ENCODE measurements at places on chromosomes 11 and 22.

GRCh38 chr11:58965246-58965985 lies 26.1 kb downstream of the GLYATL1 start:
- DNase-seq: no peak

GRCh38 chr11:33646168-33646567 lies 54.5 kb downstream of the C11orf91 start:
- DNase-seq: no peak

- no peak for DNase-seq
Observed at GRCh38 chr11:45024316-45024715, 73.6 kb upstream of the TP53I11 start.

DNA sequence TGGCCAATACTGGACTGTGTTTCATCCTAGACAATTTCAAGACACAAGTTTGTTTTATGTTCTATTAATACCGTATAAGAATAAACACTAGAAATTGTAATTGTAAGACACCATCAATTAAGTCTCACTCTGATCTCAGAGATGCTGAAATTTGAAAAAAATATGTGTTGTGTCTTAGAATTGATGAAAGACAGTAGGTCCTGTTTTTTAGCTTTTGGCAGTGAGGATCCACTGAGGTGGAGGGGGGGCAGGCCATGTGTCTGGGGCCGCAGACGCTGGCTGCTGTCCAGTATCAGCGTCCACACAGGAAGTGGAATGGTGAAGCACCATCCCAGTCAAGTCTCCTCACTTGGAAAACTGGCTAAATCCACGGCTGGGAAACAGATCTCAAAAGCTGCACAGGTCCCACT lies 22.5 kb upstream of the ALG8 start:
- no peak for DNase-seq

- DNase-seq: no peak
Observed at GRCh38 chr11:94504689-94505293, 7.5 kb upstream of the C11orf97 start.

- DNase-seq: no peak
Observed at GRCh38 chr22:16609548-16610261, 17.1 kb upstream of the CCT8L2 start.

DNA sequence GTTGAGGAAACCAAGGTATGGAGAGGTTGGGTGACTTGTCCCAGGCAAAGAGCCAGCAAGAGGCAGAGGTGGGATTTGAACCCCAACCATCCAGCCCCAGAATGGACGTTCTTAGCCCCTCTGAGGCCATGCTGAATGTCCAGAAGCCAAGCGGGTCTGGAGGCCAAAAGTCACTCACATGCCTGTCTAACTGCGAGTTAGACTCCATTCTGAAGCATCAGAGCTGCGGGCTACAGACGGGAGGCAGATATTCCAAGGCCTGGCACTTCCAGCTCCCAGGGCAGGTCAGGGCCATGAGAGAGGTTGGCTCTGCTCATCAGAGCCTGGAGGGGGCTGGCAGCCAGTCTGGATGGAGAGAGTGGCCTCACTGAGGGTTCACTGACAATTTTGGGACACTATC lies 616.5 kb downstream of the BRD1 start:
- DNase-seq: no peak

DNA sequence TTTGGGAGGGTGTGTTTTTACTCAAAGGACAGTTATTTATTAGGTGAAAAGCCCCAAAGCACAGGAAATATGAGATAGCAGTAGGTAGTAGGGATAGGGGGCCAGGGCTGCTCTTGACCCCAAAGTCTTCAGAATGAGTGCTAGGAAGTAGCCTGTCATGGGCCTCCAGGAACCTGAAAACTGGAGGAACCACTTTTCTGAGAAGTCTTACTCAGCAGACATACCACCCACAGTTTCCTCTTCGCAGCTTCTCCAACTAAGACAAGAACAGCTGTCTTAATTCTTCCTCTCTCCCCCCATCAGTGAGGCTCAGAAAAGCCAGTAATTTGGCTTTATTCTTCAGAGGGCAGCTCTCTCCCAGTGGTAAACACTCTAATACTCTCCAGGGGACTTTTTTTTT lies 84.0 kb upstream of the CTSC start:
- no peak for DNase-seq

GRCh38 chr11:4072668-4073285 lies 21.8 kb upstream of the RRM1 start:
- peak; percentile 51 for DNase-seq

DNA sequence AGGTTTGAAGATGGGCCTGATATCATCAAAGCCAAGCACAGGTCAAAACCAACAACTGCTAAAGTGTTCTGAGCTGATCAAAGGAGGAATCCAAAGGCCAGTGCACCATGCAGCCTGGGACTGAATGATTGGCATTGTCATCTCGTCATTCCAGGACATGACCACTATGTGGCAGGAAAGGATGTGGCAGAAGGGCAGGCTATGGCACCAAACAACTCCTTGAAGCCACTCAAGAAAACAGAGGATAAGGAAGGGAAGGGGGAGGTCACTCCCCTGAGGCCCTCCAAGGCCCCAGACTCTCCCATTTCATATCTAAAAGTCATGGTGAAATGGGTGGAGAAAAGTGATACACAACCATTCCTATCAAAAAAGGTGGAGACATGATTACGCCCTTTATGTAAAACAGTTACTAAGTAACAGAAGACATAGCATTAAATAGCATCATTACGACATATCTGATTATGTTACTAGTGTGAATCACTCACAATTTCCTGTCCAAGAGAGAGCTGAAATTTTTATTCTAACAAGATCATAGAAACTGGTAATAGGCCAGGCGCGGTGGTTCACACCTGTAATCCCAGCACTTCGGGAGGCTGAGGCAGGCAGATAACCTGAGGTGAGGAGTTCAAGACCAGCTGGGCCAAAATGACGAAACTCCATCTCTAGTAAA lies 49.3 kb downstream of the AHNAK start:
- DNase-seq: no peak

GRCh38 chr11:10255388-10256125 lies 38.5 kb downstream of the SBF2 start:
- no peak for DNase-seq

DNA sequence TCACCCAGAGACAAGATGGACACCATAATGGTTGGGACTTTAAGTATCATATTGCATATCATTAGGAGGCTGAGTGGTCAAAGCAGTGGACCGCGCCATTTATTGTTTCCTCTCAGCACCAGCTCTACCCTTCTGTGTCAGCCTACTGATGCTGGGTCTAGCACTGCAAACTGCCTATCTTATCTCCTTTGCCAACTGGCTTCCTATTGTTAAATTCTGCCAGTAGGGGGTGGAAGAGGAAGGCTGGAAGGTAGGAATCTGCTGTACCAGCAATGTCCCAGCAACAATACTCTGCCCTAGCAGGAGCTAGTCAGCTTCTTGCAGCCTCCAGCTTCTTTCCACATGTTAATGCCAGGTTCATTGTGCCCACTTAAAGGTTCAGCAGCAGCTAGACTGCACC lies 367.1 kb upstream of the PDGFD start:
- DNase-seq: no peak

DNA sequence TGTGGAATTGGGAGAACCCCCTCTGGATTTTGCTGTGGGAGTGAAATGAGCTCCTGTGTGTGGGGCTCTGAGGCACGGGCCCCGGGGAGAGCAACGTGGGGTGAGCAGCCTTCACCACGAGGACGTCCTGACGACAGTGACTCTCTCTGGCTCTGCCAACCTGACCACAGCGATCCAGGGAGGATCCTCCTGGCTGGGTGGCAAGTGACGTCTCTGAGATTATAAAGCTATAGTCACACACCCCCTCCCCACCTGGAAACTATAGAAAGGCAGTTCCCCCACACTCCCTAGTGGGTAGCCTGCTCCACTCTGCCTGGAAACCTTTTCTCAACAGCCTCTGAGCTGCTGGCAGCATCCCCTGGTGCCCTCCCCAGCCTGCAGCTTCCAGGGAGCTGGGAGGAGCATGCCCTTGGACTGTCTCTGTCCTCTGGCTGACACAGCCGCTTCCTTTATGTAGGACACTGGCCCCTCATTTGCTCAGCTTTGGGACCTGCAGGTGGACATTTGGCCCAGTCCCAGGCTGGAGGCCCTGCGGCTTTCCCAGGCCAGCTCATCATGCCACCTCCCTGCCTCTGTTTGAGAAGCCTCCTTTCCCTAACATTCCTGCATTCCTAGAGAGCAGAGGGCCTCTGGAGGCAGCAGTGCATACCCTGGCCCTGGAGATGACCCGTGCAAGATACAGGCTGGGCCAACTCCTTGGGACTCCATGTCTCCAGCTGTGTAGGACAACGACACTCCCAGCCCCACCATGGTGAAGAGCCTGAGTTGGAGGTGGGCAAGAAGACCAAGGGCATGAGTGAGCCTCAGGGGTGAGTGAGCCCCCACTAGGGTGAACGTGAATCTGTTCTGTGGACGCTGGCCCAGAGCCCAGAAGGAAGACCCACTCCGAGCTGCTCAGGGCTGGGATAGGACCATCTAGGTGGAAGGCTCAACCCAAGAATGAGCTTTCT lies 314.0 kb downstream of the NTM start:
- no peak for DNase-seq

DNA sequence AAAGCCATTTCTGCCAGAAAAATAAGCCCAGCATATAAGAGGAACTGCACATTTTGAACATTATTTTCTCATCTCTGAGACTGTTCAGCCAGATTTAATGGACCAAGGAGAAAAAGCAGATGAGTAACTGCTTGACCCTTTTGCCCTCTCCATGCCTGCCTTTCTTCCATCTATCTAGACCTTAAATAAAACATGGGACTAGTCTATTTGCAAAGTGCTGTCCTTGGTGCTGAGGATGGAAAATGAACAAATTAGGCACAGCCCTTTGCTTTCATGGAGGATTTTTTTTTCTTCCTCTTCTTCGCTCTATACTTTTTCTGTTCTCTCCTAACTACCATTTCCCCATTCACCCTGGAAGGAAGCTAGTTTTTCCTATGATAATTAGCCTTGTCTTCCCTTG lies 361.3 kb downstream of the GRM5 start:
- DNase-seq: no peak

DNA sequence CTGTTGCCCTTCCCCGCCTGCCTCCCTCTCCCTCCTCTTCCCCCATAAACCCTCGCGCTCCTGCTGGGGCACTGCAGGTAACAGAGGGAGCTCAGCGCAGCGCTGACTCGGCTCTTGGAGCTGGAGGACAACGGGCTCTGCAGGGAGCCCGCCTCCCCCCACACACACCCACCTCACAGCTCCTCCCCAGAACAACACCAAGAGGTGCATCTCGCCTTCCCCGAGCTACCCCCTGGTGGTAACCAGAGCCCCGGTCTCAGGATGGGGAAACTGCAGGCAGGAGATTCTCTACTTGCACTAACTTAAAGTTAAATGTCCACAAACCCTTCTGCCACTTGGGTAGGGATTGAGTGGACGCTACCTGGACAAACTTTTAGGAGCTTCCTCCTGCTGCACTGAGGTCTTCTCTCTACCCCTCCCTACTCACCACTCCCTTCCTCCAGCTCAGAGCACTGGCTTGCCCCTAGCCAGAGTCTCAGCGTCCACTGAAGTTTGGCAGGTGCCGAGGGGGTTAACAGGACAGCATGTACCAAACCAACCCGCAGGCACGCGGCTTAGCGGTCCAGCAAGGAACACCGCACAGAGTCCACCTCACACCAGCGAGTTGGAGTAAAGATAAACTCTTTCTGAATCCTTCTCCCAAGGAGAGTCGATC lies 4.0 kb upstream of the SCN4B start:
- no peak for DNase-seq

- DNase-seq: no peak
Observed at GRCh38 chr22:17587629-17588028, 24.3 kb downstream of the SLC25A18 start.

GRCh38 chr11:30317030-30317429 lies 5.9 kb upstream of the ARL14EP start:
- DNase-seq: no peak

Data from effector CD4-positive, alpha-beta T cell (primary cell).